GOT3 (cell line): ENCODE measurements at places on chromosomes 1 and 21.
A peak's percentile ranks its signal among the peaks of the same experiment; 100 is the strongest.

DNA sequence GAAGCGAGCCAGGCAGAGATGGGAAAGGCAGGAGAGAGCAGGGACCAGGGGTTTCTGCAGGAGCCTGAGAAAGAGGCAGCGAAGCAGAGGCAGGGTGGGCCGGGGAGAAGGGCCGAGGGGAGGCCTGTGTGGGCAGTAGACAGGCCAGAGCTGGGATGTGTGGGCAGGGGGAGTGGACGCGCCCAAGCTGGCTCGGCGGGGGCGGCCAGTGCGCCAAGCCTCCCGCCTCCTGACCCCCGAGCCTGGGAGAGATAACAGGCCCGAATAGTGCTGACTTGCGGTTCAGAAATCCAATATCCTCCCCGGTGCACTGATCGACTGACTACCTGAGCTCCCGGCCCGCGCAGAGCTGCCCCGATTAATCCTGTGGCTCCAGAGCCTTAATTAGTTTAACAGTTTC is 41.9 kb downstream of the AHDC1 start:
- DNase-seq, result no peak

DNA sequence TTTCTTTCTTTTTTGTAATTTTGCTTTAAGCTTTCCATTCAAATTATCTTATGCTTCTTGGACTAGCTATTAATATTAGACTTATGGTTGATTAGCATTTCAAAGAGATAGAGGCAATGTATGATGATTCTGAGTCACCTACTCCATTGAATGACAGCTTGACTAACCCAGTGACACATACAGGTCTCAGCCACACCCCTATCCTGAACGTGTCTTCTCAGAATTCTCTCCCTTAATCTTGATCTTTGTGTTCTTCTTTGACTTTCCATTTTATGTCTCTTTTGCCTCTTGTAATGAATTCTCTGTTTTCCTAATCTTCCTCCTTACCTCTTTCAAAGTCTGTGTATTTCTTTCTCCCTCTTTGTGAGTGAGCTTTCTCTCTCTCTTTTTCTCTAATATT is 241.1 kb downstream of the PDE4B start:
- no peak for DNase-seq

GRCh38 chr1:185733818-185734735 is at the start of gene HMCN1:
HMCN1 (plus strand) TSS chr1:185734391; CDS start chr1:185734780, 389 bp downstream.
- DNase-seq, result peak; percentile 83

GRCh38 chr1:214793708-214794107 is 190.7 kb downstream of the CENPF start:
- DNase-seq, result no peak

DNA sequence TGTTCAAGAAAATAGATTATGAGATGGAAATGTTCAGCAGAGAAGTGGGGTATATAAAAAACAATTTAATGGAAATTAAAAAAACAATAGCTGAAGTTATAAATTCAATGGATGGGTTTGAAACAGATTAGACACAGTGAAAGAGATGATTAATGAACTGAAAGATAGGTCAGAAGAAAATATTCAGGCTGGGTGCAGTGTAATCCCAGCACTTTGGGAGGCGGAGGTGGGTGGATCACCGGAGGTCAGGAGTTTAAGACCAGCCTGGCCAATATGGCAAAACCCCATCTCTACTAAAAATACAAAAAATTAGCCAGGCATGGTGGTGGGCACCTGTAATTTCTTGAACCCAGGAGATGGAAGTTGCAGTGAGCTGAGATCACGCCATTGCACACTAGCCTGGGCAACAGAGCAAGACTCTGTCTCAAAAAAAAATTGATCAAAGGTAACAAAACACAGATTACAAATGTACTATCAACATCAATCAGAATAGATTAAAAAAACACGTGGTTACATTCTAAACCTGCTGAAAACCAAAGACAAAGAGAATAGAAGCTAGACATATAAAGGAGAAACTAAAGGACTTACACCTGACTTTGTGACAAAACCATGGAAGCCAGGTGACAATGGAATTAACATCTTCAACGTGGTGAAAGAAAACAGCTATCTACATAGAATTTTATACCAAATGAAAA is 4.8 kb upstream of the SUMO3 start:
- DNase-seq, result no peak

DNA sequence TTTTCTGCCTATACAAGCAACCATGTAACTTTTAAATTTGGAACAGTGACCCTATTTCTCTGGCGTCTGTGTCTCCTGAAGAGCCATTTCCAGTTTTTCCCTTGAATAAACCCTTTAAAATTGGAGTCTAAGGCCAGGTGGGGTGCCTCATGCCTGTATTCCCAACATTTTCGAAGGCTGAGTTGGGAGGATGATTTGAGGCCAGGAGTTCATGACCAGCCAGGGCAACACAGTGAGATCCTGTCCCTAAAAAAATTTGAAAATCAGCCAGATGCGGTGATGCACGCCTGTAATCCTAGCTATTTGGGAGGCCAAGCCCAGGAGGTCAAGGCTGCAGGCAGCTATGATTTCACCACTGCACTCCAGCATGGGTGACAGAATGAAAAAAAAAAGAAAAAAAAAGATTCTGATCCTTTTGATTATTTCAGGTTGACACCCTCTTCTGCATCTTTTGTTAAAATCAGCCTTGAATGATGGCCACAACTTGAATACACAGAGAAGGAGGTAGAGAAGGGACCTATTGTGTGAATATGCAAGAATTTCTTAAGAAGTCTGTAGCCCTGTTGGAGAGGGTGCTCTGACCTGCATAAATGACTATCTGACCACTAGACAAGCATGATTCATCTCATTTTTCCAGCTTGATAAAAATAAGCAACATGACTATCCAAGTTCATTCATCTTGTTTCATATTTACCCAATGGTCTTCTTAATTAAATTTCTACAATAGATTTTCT is 40.2 kb upstream of the PARP1 start:
- no peak for DNase-seq

- no peak for DNase-seq
Observed at GRCh38 chr1:3139451-3139852, 70.4 kb downstream of the PRDM16 start.

- no peak for DNase-seq
Observed at GRCh38 chr21:16004086-16004485, 274.3 kb downstream of the USP25 start.

DNA sequence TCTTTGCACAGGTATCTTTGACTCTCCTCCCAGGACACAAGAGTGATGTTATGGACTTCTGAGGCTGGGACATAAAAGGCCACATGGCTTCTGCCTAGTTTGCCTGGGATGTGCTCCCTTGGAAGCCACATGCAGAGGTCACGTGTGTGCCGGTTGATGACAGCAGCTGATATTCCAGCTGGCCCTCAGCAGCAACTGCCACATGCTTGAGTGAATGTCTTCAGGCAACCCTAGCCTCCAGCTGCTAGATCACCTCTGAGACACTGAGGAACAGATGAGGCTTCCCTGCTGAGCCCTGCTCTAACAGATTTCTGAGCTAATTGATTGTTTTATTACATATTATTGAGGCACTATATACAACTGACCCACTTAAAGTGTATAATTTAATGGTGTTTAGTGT is 11.6 kb upstream of the AKR7A3 start:
- DNase-seq, result no peak

GRCh38 chr1:5998906-5999301 is 6.7 kb upstream of the NPHP4 start:
- no peak for DNase-seq

GRCh38 chr1:195202241-195202640 is 1406.0 kb downstream of the KCNT2 start:
- no peak for DNase-seq

DNA sequence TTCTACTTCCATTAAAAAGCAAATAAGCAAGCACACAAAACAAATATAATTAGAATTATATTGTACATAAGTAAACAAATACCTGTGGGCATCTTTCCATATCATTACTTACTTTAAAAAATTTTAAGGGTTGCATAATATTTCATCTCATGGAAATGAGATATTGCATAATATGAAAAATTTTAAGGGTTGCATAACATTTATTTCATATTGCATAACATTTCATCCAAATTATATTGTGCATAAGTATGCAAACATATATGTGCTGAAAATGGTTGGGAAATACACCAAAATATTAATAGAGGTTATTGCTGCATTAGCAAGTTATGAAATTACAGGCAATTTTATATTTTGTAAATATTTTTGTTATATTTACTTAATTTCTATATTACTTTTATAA is 213.7 kb downstream of the KCNH1 start:
- DNase-seq, result no peak

GRCh38 chr1:58620259-58620658 is 43.2 kb upstream of the TACSTD2 start:
- no peak for DNase-seq

DNA sequence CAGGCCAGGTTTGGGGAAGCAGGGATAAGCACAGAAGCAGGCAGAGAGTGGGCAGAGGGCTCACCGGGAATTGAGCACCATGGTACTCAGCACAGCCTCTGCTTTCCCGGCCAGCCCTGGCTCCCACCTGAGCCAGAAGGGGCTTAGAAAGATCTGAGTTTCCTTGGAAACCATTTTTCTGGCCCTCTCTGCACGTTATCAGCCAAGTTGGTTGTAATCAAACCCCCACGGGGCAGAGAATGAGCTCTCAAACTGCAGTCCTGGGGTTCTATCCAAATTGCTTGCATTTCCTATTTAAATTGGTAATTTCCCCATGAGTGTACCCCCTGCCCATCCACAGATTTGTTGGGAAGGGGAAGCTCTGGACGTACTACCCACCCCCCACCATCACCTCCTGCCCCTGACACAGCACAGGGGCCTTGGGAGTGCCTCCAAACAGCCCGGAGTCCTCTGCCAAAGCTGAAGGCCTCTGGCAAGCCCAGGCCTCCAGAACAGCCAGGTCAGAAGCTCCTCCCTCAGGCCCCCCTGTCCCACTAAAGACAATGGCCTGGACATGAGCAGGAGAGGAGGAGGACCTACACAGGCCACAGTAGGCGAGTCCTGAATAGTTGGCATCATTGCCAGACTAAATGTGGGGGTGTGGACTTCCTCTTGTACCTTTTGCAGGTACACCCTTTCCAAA is 42.7 kb upstream of the GJB5 start:
- no peak for DNase-seq

GRCh38 chr1:35499231-35499630 is 58.0 kb downstream of the KIAA0319L start:
- no peak for DNase-seq

GRCh38 chr1:160519642-160520435 is 3.2 kb downstream of the SLAMF6 start:
- DNase-seq, result no peak

- DNase-seq, result no peak
Observed at GRCh38 chr1:4010814-4011605, 110.9 kb upstream of the C1orf174 start.

GRCh38 chr1:228007049-228007800 is 427 bp downstream of the WNT3A start:
- DNase-seq, result no peak

DNA sequence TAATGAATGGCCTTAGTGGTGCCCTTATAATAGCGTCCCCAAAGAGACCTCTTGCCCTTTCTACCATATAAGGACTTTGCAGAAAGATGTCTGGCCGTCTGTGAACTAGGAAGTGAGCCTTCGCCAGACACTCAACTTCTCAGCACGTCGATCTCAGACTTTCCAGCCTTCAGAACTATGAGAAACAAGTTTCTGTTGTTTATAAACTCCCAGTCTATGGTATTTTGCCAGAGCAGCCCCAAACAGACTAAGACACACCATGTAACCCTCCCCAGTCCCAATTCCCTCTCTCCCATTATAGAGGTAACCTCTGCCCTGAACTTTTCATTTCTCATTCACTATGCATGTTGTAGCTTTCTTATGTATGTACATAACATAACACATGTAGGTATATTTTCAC is 55.7 kb downstream of the NID1 start:
- DNase-seq, result no peak

DNA sequence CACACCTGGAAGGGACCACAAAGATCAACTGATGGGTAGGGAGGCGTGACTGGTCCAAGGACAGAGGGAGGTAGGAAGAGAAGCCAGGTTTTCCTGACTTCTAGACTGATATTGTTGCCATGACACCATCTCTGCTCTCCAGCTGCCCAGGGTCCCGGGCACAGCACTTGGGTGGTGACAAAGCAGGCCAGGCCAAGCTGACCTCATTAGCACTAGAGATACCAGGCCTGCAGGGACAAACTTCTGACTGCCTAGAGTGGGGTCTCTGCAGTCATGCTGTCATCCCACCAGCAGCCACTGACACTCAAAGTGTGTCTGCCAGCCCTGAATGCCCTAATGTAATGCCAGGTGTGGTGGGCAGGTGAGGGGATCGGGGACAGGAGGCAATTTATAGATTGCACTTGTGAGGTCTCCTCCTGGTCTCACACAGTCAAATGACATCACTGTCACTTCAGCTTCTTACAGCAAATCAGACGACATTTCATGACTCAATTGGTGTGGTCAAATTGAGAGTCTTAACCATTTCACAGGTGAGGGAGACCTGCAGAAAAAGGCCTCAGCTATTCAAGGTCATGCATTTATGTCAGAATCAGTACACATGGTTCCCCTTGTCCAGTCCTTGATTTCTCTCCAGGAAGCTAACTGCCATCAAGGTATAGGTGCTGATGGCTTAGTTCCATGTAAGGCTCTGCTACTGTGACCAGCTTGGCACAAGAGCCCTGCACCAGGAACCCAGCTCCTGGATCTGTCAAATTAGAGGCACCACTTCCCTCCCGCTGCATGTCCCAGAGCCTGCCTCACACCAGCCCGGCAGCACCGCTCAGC is 2.7 kb downstream of the SLC9A1 start:
- DNase-seq, result no peak

- no peak for DNase-seq
Observed at GRCh38 chr1:89942825-89943658, 51.9 kb upstream of the ZNF326 start.

GRCh38 chr1:179366093-179366800 is 476 bp downstream of the AXDND1 start:
- peak; percentile 53 for DNase-seq

GRCh38 chr1:222941425-222941824 is 126.6 kb downstream of the DISP1 start:
- no peak for DNase-seq

GRCh38 chr21:14559102-14559501 is 13.0 kb upstream of the SAMSN1 start:
- DNase-seq, result no peak

DNA sequence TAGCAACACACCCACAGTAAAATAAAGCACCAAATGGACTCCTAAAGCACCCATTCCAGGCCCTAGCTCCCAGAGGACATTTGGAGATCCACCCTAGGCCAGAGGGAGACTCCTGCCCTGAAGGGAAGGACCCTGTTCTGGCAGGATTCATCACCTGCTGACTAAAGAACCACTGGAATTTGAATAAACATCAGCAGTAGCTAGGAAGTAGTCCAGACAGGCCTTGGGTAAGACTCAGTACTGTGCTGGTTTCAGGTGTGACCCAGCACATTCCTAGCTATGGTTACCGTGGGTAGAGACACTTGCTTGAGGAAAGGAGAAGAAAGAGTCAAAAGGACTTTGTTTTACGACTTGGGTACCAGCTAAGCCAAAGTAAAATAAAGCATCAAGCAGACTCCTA is 92.7 kb upstream of the LRRC7 start:
- DNase-seq, result no peak
